ENCODE measurements at places on chromosomes 4 and X. TPM values are rescaled to one million over a fixed set of nuclear protein-coding genes. Genes with fewer than 3 reads are reported as not detected.

DNA sequence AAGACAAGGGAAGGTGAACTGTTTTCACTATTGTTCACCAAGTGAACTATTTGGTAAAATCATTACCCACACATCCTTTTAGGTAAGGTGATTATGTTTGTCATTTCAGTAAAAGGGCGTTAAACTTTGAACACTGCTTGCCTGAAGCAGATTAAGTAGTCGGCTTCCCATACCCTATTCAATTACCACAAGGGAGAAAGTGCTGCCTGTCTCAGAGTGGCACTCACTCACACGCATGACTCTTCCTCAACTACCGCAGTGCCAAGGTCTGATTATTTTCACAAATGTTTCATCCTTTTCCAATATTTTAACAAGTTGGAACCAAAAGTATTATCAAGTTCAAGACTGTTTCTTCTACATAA is 11.0 kb downstream of the VEGFC start:
- DNase-seq, result no peak

DNA sequence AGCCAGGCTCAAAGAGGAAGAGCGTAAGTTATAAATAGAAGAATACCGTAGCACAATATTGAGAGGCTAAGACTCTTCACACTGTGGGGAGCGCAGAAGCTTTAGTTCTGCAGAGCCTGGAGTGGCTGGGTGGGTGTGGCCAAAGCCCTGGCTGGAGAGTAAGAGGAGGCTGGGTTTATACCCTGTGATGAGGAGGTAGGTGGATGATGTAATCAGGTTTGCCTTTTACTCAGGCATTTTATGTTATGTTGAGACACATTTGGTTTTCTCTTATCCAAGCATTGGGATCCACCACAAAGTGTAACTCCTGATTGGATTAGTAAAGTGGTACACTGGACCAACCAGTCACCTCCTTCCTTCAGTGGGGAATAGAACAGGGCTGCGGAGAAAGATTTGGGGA is 13.9 kb downstream of the CDS1 start:
- DNase-seq, result no peak

The MEPE gene
- total RNA-seq, result not detected

- no peak for DNase-seq
These were observed 43.8 kb upstream of the KCNIP4 start for GRCh38 chr4:21992330-21992729.

The ADH6 gene
- total RNA-seq, result not detected

The CYBB gene
- 38.3 TPM for total RNA-seq

- no peak for DNase-seq
These were observed 165.0 kb downstream of the FMR1NB start for GRCh38 chrX:148146121-148146520.

DNA sequence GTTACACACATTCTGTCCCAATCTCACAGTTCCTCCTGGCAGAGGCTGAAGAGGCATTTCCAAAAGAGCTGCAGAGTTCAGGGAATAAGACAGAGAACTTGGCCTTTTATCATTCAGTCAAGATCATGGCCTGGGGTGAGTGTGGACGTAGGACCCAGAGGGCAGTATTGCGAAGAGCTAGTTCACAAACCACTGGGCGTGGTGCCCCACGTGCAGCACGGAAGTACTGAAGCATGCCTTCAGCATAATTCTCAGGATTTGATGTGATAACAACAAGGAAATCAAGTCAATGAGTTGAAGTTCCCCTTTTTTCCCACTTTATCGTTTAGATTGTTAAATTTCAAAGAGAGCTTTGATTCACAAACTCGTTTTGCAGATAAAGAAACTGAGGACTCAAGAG is 117.7 kb downstream of the RELL1 start:
- DNase-seq, result no peak

DNA sequence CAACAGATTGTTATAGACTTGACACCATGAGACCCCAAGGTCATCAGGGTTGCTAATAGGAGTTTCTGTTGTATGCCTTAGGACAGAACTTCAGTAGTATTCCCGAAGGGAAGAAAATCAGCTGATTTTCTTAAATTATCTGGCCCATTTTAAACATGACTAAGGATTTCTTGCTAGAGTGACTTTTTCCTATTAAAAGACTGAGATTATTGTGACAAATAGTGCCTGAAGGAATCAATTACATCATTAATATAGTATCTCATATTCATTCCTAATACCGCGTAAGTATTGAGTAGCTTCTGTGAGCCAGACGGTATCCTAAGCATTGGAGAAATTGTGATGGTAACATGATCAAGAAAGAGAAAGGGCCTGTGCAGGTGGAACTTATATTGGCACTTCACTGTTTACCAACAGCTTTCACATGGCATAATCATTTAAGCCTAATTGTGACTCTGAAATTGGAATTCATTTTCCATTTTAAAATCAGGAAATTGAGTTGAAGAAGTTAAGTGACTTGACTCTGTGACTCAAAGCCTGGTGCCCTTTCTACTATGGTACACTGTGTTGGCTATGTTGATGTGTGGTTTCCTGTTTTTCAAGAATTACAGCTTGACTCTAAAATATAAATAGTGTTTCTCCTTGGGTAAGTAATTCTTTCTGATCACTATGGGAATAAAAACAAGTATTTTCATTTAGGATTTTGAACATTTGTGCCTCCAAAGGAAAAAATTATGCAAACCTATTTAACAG is 4.1 kb downstream of the AFF1 start:
- peak; percentile 48 for DNase-seq

DNA sequence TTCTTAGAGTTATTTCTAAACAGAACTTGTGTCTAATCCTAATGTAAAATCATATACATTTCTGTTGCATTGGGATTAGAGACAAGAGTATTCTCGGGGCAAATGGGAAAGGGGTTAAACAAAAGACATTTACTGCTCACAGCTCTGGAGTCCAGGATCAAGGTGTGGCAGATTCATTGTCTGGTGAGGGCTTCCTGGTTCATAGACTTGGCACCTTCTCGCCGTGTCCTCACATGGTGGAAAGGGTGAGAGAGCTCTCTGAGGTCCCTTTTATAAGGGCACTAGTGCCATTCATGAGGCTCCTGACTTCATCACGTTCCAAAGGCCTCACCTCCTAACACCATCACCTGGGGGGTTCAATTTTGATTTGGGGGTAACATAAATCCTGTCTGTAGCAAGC is 90.3 kb upstream of the PRKX start:
- no peak for DNase-seq

GRCh38 chr4:2745981-2746806 is 9.9 kb downstream of the TNIP2 start:
- peak; percentile 79 for DNase-seq

DNA sequence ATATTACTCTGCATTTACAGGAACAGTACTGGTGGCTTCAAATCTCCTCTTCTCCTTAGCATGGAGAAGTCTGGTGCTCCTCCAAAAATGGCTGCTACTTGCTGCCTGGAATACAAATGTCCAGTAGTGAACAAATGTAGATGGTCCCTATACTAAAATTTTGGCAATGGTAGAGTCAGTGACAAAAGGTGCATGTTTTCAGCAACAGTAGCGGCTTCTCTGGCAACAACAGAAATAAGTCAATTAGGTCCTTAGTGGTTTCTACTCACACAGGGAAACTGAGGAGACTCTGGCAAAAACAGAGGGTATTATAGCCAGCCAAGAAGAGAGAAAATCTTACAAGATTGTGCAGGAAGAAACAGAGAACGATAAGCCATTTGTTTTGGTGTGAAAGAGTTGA is 1368.4 kb upstream of the ADGRL3 start:
- no peak for DNase-seq

The H2BW2 gene
- total RNA-seq, result not detected

DNA sequence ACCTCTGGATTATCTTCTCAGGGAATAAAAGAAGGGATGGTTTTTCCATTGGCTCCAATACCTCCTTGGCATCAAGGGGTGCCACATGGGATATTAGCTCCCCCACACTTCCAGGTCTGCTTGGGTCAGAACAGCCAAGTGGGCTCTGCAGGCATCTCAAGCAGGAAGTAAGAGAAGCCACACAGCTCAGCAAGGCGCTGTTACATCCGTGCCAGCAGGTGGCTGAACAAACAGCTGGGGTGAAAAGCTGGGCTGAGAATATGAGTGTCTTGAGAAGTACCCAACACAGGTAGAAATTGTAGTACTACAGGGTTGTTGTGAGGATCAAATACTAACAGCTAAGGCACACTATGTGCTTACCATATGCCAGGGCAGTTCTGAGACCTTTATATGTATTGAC is 76.7 kb upstream of the TMEM150C start:
- DNase-seq, result peak; percentile 3

- peak; percentile 28 for DNase-seq
These were observed 108.1 kb downstream of the DHX15 start for GRCh38 chr4:24476282-24476681.

The IL21 gene
- total RNA-seq, result not detected

GRCh38 chrX:23598575-23598974 is 68.7 kb upstream of the PRDX4 start:
- DNase-seq, result no peak

DNA sequence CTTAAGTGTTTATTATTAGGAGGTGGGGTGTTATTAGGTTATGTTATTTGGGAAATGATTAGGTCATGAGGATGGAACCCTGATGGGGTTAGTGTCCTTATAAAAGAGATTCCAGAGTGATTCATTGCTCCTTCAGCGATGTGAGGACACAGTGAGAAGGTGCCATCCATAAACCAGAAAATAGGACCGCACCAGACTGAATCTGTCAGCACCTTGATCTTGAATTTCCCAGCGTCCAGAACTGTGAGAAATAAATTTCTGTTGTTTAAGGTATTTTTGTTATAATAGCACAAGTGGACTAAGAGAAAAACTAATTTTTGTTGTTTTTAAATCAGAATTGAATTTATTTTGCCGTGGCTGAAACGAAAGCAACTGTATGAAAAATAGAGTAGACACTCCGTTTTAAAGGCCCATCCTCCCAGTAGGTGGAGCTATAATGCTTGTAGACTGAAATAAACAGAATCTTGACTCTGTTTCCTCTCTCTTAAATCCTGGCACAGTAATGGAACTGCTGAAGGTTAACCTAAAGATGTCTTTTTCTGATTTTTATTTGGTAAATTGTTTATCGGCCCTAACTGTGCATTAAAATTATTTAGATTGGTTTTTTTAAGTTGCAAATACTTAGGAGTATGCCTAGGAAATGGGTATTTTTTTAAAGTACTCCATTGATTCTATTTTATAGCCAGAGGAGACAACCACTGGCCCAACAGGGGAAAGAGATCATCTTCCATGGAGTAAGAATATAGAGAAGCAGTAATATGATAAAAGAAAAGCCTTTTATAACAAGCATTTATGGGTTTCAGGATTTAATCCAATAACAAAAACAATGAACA is 133.2 kb upstream of the ADAMTS3 start:
- peak; percentile 65 for DNase-seq
